Fibroblast of upper back skin (primary cell): ENCODE measurements at places on chromosomes 7 and 10.

DNA sequence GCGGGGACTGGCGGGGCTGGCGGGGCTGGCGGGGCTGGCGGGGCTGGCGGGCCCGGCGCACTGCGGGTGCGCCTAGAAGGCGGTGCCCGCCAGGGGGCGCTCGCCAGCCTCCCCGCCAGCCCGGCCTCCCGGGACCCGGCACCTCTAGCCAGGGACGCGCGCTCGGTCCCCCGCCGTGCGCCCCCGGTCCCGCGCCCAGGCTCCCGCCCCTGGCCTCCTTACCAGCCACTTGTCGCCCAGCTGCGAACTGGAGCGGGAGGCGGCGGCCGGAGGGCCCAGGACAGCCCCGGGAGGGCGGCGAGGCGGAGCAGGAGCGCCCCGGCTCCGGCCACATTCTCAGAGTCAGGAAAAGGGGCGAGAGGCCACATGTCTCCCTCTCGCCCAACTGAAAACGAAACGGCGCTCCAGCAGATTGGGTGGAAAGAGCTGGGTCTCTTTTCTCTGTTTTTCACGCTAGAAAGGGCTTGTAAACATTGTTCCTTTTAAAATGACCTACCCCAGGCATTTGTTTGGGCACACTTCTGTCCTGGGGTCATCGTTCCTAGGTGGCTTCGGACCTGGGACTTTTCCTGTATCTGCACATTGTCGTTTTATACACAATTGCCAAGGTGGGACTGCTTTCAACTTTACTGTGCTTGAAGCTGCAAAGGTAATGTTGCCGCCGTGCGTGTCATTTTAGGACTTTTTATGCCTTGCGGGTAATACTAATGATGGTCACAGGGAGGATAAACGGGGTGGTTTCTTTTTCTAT, 378 bp upstream of the PRKCQ start:
- DNase-seq, result peak; percentile 41

GRCh38 chr7:90655566-90655965, 59.4 kb downstream of the CDK14 start:
- peak; percentile 97 for DNase-seq

DNA sequence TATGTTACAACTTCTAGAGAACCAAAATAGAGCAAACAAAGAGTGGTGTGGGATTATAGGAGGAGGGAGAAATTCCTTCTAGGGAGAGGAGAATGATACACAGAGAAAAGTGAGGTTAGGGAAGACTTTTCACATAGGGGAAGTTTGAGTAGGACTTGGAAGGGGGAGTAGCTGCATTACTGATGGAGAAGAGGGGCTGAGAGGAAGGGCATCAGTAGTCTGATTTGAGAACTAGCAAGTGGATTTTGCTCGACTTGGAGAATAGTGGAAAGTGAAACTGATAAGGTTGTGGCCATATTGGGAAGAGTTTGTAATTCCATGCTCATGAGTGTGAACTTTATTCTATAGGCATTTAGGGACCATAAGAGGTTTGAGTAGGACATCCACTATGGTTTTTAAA, 6.1 kb downstream of the NRF1 start:
- DNase-seq, result no peak

DNA sequence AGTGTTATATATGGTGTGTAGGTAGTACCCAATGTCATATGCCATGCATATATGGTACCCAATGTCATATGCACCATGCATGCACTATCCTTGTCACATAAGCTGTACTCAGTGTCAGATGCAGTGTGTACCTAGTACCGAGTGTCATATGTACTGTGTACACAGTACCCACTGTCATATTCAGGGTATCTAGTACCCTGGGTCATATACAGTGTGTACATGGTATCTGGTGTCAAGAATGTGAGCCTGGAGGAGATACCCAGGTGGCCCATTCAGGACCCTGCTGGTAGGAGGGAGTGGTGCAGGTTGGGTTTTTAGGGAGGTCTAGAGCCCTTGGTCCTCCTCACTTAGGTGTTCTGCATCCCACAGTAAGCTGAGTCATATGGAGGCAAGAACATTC, 1.8 kb downstream of the ZMYND11 start:
- DNase-seq, result peak; percentile 14

- no peak for DNase-seq
Measured at GRCh38 chr10:17685233-17685840, 41.4 kb downstream of the STAM start.

GRCh38 chr7:128692623-128693270, 20.7 kb downstream of the GARIN1A start:
- no peak for DNase-seq

GRCh38 chr10:114181971-114182370, 2.8 kb downstream of the TDRD1 start:
- DNase-seq, result no peak

- DNase-seq, result no peak
Measured at GRCh38 chr7:92832534-92833023, 3.8 kb downstream of the CDK6 start.

- no peak for DNase-seq
Measured at GRCh38 chr10:65622608-65623007, 1303.2 kb upstream of the LRRTM3 start.

DNA sequence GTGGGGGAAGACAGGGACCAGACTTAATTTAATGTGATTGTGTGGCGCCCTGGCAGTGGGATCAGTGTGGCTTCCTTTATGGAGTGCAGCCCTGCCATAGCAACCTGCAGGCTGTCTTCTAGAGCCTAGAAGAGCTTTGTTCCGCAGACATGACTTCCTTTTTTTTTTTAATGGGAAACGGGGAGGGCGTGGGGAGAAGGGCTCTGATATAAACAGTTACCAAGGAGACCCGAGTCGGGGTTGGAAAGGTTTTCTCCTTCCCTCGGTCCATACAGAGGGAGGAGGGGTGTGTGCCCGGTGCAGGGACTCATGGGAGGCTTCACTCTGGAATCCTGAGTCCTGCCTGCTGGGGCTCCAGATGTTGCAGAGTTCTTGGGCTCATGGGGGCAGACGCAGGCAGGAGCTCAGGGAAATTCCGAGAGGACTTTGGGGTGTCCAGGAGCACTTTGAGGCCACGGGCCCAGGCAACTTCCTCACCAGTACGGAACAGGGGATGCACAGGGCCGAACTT, 26.9 kb downstream of the TMEM120A start:
- no peak for DNase-seq

GRCh38 chr10:78044179-78044578, 10.5 kb downstream of the RPS24 start:
- no peak for DNase-seq

- DNase-seq, result no peak
Measured at GRCh38 chr7:33420311-33420940, 291.1 kb downstream of the BBS9 start.

- DNase-seq, result no peak
Measured at GRCh38 chr10:95325863-95326262, 35.1 kb upstream of the PDLIM1 start.

DNA sequence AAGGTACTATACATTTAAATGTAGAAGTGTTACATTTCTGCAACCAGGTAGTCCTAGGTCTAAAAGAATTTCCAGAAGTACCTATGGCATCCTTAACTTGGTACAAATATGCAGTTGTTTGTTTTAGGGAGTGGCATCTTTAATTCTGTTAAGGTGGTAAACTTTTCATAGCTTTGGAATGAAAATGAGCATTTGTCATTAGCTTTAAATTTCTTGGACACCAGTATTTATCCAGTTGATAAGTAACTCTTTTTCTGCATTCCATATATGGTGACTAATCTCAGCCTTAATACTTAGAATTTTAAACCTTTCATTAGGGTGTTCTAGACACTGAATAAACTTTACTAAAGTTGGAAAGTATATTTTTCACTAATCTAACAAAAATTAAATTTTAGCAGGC, 10.8 kb downstream of the SLF2 start:
- no peak for DNase-seq

GRCh38 chr7:30553141-30553540, 41.5 kb upstream of the GARS1 start:
- DNase-seq, result no peak

DNA sequence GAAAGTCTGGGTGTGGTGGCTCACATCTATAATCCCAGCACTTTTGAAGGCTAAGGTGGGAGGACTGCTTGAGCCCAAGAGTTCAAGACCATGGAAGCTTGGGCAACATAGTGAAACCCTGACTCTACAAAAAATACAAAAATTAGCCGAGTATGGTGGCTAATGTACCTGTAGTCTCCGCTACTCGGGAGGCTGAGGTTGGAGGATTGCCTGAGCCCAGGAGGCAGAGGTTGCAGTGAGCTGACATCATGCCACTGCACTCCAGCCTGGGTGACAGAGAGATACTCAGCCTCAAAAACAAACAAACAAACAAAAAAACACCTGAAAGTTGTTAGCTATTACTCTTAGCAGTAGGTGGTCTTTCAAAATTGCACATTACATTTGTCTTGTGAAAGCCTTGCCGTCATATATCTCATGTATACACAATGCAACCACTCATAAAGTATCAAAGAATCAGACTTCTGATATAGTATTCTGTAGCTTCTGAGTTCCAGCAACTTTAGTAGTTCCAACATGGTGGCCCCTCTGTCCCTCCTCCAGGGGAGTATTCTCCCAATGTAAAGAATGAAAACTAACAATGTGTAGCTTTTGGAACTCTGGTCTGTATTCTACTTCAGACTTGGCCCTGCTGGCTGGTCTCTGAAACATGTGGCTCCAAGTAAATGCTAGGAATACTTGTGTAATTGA, 101.5 kb downstream of the ZNF92 start:
- DNase-seq, result no peak

GRCh38 chr7:100962537-100962936, 6.8 kb upstream of the MUC12 start:
- DNase-seq, result no peak

DNA sequence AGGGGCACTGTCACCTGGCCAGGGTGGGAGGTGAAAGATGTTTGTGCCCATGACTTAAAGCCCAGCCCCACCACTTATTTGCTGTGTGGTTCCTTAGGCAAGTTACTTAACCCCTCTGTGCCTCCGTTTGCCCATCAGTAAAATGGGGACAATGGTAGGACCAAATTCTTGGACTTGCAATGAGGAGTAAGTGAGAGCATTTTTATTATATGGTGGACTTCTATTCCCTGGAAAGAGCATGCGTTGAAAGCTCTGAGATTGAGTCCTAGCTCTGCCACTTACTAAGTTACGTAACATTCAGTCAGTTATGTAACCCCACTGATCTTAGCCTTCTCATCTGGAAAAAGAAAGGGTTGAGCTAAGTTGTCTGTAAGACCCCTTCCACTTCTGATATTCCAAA, 18.8 kb downstream of the VSIR start:
- DNase-seq, result no peak

- DNase-seq, result no peak
Measured at GRCh38 chr10:131944412-131944811, 37.3 kb downstream of the BNIP3 start.

- DNase-seq, result no peak
Measured at GRCh38 chr10:57142925-57143576, 782.0 kb upstream of the ZWINT start.

DNA sequence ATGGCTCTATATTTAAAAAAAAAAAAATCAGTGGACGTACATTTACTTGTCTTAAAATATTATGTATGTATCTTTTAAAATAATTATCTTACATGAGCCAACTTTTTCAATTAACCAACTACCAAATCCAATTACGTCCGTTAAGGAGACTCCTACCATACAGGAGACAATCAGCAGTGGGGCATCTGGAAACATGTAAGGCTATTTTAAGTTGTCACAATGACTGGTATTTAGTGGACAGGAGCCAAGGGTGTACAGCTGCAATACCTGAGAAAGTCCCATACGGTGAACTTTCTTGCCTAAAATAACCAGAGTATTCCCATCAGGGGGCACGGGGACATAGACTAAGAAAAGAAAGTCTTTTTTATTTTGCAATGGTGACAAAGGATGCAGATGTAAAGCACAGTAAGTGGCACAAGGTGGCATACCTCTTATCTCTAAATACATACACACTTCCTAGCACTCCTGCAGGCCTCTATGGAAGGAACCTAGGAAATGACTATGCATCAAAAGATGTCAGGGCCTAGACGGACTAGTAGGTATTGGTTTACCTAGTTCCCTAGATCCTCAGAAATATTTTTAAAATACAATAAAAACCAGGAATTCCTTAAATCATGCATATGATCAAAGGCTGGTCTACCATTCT, 16.0 kb upstream of the TLL2 start:
- DNase-seq, result no peak
